ENCODE measurements at places on chromosomes 1 and 21.

DNA sequence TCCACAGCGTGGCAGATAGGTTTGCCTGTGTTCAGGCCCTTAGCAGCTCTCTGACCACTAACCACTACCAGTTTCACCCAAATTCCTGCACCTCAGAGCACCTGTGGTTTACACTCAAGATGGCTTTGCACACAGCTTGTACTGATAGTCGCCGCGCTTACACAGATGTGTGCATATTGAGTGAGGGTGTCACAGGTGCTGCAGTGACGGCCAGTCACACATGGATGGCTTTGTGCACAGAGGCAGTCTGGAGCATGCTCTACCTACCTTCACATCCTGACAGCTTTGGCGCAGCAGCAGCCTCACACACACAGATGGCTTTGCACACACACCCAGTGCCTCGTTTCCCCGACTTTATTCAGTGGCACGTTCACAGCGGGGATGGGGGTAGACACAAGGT is 7.5 kb downstream of the DMAP1 start:
- no peak for DNase-seq

DNA sequence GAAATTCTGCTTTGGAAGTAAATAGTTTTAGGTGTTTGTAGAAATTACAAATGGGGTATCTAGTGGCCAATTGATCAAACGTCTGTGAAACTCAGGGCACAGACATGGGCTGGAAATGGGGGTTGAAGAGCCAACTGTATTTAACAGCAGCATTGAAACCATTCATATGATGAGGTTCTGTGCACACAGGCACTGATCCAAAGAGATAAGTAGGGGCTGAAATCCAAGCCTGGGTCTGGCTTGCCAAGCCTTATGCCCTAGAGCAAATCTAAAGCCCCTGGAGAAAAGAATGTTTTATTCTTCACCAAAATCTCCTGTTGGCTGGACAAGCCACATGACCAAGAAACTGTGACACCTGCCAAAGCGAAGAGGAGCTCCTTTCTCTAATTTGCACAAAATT is 67.6 kb upstream of the ST6GALNAC5 start:
- DNase-seq: no peak

DNA sequence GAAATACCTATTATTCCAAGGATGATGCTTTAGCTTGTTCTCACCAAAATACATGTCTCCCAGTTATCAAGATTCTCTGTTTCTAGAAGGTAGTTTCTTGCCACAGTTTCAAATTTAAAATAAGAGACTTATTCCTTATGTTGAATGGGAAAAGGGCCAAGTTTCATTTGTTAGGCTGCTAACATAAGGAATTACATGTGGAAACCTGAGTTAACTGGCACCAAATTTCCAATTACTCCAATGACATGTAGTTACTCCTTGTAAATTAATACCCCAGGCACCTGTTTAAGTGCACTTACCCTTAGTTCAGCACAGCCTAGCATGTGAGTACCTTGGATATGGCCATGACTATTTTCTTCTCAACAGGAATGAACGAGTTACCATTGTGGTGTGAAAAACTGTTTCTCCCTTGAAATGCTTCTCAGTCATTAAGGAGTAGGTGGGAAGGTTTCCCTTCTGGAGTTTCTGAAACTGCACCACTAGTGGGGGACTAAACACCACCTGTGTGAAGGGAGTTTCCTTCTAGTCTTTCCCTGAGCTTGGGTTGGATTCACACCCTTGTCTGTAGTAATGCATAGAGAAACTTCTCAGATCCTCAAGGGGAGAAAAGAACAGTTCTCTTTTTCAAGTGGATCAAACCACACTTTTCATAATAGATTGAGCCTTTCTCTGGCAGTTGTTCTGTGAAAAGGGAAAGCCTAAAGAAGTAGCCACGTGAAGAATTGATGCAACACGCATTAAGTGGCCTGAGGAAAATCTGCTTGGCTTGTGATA is 32.3 kb upstream of the LRRC8C start:
- peak; percentile 55 for DNase-seq

DNA sequence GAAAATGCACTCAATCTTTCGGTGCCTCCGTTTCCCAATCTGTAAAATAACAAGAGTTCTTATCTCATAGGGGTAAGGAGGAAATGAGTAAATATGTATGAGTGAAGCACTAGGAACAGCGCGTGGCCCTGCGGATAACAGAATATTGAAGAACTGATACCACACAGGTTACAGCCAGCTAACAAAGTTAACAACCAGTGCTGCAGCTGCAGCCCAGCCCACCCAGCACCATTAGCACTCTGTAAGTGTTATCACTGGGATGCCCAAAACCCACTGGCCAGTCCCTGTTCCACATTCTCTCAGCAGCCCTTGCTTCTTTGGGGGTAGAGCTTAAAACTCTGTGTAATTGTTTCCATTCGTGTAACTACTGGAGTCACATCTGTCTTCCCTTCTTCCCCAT is 89.5 kb downstream of the VWA5B1 start:
- no peak for DNase-seq

- no peak for DNase-seq
Observed at GRCh38 chr1:40751802-40752201, 31.8 kb upstream of the KCNQ4 start.

DNA sequence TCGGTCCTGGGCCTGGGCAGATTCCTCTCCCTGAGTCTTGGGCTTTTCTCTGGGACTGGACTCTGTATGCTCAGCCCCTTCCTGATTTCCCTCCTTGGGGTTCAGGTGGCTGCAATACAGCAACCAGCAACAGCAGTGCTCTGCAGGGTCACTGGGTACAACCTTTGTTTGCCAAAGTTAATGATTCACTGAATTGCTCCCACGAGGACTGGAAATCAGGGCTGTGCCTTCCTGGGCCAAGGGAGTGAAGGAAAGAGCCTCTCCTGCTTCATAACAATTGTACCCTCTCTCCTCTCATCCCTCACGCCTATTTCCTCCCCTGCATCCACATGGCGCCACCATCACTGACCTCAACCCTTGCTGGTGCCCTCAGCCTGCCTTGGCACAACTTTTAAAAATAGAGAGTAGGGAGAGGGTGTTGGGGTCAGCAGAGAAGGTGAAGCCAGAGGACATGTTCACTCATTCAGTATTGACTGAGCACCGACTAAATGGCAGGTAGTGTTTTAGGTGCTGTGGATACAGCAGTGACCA is 52.8 kb upstream of the GOLT1A start:
- DNase-seq: no peak

DNA sequence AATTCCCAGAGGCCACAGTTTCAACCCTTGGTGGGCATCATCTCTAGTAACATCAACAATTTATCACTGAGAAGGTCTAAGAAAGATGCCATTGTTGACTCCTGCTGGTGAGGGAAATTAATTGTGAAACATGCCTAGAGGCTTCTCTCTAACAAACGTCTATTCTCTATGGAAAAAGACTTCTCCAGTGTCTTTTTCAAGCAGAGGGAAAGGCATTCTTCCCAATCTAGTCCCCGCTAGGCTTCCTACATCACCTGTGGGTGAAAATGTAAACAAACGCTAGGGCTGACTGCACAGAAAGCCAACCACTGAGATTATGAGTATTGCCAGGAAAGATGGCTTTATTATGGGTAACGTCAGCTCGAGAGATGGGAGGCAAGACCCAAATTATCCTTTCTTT is 677.4 kb downstream of the NCAM2 start:
- no peak for DNase-seq

GRCh38 chr1:159866905-159867663 is 4.6 kb upstream of the VSIG8 start:
- DNase-seq: peak; percentile 60

Data from NCI-H2171 treated with DMSO at 0.1 percent for 48 hours (cell line).